Stimulated activated CD8-positive, alpha-beta memory T cell treated with anti-CD3 and anti-CD28 coated beads, Interleukin-4, amount 100 ng/mL, for 48 hours (primary cell): ENCODE measurements at places on chromosomes 5 and 9.

DNA sequence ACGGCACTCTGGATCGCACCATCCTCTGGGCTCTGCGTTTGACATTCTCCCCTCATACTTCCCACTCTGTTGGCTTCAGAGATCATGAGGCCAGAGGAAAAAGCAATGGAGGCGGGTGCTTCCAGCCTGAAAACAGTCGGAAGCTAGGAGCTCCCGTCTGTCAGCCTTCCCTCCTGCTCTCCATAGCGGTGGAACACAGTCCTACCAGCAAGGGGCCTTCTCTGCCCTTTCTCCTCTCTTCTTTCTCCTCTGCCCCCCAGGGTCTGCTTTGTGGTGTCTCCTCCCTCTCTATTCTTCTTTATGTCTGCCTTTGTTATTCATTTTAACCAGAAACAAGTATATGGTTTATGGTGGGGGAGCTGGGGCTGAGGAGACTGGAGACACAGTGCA is 152.5 kb upstream of the NFIB start:
- DNase-seq: no peak

- DNase-seq: no peak
Observed at GRCh38 chr9:2336055-2336454, 285.5 kb upstream of the VLDLR start.

- DNase-seq: no peak
Observed at GRCh38 chr9:135514342-135515082, 6.7 kb upstream of the LCN1 start.

GRCh38 chr9:68947842-68948569 is 65.9 kb downstream of the PRKACG start:
- peak; percentile 31 for DNase-seq

DNA sequence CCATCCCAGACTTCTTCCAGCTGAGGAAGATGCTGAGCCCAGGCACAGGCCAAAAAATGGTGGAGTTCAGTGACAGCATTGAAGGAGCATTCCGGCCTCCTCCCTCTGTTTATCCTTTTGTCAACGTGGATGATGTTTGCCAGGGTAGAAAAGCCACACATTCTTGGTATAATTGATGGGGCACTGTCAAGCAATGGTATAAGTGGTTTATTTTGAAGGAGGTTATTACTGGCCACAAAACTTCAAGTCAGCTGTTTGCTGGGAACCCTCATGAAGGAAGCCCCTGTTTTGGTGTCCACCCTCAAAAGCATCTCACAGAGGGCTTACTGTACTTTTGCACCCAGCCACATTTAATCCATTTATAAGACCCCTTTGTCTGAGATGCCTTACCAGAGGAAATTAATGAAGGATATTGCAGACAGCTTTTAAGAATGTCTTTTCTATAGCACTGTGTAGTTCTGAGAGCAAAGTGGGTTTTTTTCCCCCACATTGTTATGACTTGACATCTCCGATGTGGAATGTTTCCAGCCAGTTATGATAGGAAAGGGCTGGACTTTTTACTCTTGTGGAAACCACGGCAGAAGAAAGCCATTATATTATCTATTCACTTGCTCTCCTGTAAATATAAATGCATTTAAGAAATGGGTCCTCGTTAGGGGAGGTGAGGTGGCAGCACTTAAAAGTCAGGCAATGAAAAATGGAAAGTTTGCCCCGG is 95.5 kb upstream of the SPATA31D4 start:
- no peak for DNase-seq

DNA sequence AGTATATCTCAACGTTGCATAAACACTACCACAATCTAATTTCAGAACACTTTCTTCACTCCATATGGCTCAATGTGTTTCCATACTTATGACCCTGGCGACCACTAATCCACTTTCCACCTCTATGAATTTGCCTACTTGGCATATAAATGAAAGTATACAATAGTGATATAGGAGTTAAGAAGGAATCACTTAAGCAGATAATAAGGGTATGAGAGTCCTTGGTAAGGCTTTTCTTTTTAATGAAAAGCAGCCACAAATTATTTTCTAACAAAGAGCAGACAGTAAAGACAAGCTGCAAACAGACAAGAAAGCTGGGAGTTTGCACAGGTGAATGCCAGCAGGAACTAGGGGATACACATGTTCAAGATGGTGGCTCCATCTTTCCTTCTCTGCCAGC is 615.1 kb upstream of the NUDT12 start:
- DNase-seq: no peak

DNA sequence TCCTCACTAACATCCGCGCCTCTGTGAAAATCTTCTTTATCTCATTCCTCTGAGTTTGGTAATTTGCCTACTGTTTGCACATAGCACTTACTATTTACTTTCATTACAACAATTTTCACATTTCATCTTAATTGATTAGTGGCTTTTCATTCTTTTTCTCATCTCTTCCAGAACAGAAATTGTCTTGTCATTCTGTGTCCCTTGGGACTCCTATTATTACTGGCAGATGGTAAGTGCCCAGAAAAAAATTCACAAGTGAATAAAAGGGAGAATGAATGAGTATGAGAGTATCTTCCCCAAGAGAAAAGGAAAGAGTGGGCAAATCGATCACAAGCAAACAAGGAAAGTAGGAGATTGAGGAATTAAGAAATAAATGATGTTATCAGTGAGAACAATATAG is 876.1 kb downstream of the TLE4 start:
- DNase-seq: no peak

DNA sequence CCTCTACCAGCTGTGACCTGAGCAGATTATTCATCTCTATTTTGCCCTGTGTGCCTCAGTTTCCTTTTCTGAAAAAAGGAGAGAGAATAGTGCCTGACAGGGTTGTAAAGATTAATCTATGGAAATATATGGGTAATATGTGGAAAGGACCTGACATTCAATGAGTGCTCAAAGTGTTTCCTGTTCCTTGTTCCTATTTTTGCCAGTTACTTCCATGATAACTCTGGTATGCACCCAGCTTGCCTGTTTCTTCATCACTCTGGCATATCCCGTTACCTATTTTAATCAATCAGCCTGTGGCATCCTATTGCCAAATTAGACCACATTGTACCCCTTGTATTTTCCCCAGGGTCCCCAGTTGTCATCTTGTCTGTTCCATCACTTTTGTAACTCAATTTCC is 3.6 kb upstream of the ARAP3 start:
- no peak for DNase-seq

DNA sequence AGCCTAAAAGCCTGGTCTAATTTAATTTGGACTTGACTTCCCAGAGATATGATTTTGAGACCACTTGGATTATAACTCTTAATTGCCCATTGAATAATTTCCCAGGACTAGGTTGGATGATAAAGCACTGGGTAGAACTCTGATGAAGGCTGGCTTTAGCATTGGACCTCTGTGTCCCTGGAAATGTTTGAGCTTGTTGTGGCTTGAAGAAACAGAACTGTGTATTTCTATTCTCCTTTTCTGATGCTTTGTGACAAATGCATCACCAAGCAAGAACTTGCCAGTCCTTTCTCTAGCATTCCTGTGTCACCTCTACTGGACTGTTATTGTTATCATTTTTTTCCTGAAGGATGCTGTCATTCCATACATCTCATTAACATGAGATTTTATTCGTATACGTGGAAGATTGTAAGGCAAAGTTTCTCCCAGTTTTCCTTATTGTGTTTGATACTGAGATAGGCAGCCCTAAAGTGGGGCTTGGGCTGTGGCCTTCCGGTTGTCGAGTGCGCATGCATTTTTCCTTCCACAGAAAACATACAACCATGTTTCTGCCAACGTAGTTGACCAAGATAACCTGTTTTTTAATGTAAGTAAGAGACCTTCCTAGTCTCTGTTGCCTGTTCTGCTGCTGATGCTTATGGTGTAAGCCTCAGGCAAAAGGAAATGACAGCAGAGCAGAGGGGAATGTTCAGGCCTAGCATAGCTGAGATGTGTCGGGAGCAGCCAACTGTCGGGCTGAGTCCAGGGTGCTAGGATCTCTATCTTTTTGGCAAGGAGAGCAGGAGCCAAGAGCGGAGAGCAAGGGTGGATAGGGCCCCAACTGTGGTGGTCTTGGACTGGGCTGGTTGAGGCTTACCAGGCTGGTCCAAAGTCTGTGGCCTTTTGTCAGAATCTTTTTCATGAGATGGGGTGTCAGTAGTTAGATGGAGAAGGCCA is 2.3 kb downstream of the NTRK2 start:
- no peak for DNase-seq

GRCh38 chr9:92963831-92964606 is 16.7 kb downstream of the FGD3 start:
- peak; percentile 74 for DNase-seq

- DNase-seq: peak; percentile 23
Observed at GRCh38 chr5:173451031-173451430, 122.8 kb upstream of the STC2 start.

DNA sequence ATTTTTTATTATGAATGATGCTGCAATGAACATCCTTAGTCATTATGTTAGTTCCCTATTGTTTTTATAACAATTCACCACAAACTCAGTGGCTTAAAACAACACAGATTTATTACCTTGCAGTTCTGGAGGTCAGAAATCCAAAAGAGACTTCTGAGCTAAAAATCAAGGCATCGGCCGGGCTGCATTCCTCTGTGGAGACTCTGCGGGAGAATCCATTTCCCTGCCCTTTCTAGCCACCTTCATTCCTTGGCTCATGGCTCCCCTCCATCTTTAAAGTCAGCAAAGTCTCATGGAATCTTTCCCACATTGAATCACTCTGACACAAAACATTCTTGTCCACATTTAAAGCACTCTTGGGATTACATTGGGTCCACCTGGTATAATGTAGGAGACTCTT is 38.6 kb downstream of the SNX18 start:
- DNase-seq: no peak

GRCh38 chr5:17180864-17181723 is 36.3 kb upstream of the BASP1 start:
- peak; percentile 29 for DNase-seq

GRCh38 chr5:120473332-120473731 is 9.2 kb downstream of the PRR16 start:
- no peak for DNase-seq

- DNase-seq: peak; percentile 41
Observed at GRCh38 chr5:171342362-171343111, 33.5 kb downstream of the TLX3 start.

DNA sequence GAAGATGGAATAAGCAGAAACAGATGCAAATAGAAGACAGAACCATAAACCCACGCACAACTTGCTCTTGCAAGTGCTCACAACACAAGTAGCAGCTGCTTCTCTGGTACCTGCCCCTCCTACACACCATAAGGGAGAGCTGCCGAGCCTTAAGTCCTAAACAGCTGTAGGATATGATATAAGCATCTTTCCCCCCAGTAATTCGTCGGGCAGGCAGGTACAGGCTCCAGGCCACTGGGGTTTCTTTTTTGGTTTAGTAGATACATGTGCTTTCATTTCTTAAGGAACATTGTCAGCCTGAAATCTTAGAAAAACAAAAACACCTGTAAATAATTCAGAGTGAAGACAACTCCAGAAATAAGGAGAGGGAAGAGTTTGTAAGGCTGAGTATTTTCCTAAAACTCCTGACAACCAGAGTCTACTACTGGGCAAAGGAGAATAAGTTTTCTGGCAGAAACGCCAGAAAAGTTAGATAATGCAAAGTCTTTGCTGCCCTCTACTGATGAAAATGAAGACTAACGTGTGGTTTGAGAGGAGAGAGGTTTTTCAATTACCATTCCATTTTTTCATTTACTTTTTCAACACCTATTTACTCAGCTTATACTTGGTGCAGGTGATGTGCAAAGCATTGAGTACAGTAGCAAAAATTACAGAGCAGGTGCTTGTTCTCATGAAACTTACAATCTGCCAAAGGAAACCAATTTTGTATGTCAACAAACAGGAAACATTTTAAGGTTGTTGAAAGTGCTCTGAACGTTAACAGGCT is 20.1 kb upstream of the TCERG1 start:
- DNase-seq: no peak

- no peak for DNase-seq
Observed at GRCh38 chr9:120066315-120066714, 513.7 kb downstream of the CDK5RAP2 start.

DNA sequence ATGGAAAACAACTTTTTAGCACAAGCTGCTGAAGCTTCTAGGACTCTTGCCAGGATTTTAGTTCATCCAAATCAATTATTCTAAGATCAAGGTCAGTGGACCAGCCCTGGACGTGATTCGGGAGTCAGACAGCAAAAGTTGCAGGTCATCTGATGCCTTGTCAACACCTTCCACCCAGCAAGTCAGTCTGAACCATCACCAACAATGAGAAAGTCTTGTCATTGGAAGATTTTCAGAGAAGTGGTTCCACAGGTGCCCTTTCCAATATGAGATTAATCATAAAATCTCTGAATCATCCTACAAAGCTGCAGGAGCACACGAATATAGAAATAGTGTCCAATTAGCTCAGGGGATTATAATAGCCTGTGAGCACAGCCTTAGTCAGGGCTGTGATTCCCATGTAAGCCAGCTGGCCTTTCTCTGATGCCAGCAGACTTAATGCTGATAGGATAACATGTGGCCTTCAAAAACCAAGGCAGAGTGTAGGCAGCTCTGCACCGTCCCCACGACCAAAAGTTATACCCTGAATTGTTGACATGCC is 445.0 kb upstream of the TRPC7 start:
- DNase-seq: no peak

- DNase-seq: no peak
Observed at GRCh38 chr5:81345411-81346003, 44.1 kb downstream of the ZCCHC9 start.

DNA sequence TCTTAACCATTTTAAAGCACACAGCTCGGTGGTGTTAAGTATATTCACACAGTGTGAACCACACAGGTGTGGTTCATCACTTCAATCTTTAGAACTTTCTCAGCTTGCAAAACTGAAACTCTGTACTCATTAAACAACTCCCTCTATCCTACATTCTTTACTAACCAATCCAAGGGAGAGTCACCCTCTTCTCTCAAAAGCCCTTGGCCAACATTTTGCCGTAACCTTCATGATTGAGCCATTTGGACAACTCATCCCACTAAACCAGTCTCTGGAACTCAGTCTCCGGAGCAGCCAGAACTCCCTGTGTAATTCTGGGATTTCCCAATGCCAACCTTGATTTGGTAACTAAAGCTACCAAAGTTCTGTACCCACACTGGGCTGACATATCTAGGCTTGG is 84.7 kb downstream of the TTC39B start:
- DNase-seq: no peak

DNA sequence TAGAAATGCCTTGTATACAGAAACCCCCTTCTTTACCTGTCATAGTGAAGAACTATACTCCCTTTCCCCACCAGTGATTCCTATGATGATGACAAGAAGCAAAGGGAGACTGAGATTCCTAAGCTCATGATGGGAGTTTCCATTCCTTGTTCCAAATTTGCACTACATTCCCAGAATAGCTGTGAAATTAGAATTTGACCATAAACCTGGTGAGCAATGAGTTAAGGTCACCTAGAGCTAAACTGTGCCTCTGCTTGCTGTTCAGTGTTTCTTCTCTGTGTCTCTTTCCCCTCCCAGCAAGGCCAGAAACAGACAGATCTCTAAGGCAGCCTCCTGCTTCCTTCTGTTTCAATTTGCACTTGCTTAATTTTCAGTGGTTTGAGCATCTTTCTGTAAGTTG is 332.1 kb downstream of the PIK3R1 start:
- no peak for DNase-seq

DNA sequence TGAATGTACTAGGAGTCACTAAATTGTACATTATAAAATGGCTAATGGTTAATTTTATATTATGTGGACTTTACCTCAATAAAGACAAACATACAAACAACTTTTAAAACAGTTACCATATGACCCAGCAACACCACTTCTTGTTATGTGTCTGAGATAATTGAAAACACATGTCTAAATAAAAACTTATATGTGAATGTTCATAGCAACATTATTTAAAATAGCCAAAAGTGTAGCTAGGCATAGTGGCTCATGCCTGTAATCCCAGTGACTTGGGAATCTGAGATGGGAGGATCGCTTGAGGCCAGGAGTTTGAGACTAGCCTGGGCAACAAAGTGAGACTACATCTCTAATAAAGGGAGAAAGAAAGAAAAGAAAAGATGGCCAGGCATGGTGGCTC is 22.9 kb downstream of the SLC35A4 start:
- DNase-seq: no peak
